ENCODE measurements at places on chromosomes 5 and 9.

- no peak for DNase-seq
Measured at GRCh38 chr5:4855880-4856279, 284.2 kb upstream of the ADAMTS16 start.

DNA sequence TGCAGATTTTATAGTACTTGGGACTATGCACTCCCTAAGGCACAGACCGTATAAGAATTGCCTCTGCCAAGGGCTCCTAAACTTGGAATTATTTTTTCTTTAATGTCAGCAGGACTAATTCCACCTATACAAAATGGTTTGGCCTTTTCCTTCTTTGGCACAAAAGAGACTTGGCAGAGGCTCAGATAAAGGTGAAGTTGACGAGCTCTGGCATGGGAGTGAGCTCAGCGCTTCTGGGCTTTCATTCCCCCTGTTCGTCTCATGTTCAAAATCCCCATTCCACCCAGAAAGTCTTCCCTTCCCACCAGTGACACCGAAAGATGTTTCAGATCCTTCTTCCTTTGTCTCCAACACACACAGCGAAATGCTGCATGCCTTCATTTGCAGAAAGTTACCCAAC, 61.2 kb downstream of the F2RL2 start:
- DNase-seq = no peak

DNA sequence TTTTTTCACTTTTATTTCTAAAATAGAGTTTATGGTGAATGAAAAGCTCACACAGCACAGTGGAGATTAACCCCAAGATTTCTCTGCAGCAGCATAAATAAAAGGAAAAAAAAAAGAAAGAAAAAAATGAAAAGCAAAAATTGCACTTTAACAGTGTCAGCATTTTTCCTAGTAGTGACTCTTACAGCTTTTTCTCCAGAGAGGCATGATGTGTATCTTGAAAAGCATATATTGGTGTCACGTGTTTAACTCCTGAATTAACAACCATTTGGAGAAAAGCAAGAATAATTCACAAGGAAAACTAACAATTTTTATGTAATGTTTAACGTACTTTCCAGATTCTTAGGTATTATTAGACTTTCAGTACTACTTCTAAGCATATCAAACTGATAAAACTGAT, 67.9 kb downstream of the ADGRV1 start:
- no peak for DNase-seq

- no peak for DNase-seq
Measured at GRCh38 chr5:68534956-68535520, 319.5 kb downstream of the PIK3R1 start.

DNA sequence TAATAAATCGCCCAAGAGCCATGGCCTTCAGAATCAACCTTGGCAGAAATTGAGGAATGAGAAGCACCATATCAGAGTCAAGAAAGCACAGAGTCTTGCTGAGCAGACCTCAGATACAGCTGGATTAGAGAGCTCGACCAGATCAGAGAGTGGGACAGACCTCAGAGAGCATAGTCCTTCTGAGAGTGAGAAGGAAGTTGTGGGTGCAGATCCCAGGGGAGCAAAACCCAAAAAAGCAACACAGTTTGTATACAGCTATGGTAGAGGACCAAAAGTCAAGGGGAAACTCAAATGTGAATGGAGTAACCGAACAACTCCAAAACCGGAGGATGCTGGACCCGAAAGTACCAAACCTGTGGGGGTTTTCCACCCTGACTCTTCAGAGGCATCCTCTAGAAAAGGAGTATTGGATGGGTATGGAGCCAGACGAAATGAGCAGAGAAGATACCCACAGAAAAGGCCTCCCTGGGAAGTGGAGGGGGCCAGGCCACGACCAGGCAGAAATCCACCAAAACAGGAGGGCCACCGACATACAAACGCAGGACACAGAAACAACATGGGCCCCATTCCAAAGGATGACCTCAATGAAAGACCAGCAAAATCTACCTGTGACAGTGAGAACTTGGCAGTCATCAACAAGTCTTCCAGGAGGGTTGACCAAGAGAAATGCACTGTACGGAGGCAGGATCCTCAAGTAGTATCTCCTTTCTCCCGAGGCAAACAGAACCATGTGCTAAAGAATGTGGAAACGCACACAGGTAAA, 4.5 kb downstream of the NFX1 start:
- DNase-seq = no peak

GRCh38 chr5:120452471-120452870, 11.6 kb upstream of the PRR16 start:
- no peak for DNase-seq

GRCh38 chr5:156846914-156847313, 3.2 kb upstream of the PPP1R2B start:
- no peak for DNase-seq

- no peak for DNase-seq
Measured at GRCh38 chr5:56456002-56456401, 222.9 kb upstream of the ANKRD55 start.

DNA sequence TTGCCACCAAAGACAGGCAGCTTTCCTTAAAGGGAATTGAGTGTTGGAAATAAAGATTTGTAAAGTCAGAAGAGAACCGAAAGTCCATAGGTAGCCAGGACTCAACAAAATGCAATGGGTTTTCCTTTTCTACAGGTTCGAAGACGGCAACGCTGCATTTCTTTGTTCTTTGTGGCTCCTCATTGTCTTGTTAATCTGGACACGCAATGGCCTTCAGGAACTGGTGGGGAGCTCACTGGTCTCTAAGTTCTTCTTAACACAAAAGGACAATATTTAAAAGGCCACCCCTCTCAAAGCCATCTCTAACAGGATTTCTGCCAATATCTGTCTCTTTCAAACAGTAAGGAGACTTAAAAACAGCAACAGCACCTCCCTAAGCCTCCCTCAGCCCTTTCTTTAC, 170.6 kb downstream of the RMI1 start:
- no peak for DNase-seq

DNA sequence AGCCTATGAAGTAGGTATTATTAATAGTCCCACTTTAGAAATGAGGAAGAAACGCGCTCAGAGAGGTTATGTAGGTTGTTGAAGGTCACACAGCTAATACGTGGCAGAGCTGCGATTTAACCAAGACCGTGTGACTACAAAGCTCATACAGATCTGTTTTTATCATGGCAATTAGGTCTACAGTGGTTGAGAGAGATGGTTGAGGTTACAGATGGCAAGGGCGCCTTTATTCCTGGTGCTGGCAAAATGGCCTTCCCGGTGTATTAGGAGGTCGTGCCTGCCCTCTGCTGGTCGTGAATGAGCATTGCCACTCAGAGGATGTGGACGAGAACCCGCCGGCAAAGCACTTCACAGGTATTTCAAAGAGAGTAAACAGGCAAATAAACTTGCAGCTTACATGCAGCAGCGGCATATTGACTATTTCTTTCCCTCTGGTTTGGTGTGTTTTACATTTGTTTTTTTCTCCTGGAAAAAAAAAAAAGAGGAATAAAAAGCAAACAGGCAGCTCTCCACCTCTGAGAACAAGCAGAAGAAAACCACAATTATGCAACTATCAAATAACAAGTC, 65.3 kb upstream of the EGFLAM start:
- no peak for DNase-seq

DNA sequence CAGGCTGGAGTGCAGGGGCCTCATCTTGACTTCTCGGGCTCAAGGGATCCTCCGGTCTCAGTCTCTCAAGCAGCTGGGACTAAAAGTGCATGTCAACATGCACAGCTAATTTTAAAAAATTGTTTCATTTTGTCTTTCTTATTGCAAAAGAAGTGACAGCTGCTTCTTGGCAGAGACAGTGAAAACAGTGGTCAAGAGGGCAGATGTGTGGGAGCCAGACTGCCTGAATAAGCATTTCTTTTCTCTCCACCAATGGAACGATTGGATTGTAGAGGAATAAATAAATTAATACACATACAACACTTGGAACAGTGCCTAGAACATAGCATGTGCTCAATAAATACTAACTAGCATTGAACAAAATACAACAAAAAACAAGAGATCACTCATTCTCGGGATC, 27.4 kb upstream of the KIF4B start:
- DNase-seq = no peak

Measured in stimulated activated CD4-positive, alpha-beta T cell treated with anti-CD3 and anti-CD28 coated beads, Interleukin-1b, Interleukin-23, amount 100 ng/mL, for 1 hour (primary cell).